CD4-positive, alpha-beta T cell treated with Interleukin-6 for 4 hours (primary cell): ENCODE measurements at places on chromosomes 4 and X.

GRCh38 chr4:62324215-62324614 lies 1124.1 kb downstream of the ADGRL3 start:
- DNase-seq = no peak

DNA sequence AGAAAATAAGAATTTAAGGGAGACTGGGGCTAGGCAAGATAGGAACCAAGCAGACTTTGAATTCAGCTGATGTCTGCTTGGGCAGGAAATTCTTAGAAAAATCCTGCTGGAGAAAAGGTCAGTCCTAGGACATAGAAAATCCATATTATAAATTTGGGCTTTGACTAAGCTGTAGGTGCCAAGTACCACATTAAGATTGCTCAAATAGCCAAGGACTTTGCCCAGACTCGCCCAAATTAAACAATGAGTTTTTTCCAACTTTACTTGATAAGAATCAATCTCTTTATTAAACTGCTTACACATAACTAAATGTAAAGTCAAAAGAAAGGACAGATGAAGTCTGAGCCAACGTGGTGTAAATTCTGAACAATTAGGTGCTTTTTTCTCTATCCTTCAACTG lies 95.4 kb downstream of the FUNDC1 start:
- DNase-seq = no peak

- no peak for DNase-seq
Observed at GRCh38 chr4:88623097-88623496, 30.8 kb downstream of the HERC3 start.

DNA sequence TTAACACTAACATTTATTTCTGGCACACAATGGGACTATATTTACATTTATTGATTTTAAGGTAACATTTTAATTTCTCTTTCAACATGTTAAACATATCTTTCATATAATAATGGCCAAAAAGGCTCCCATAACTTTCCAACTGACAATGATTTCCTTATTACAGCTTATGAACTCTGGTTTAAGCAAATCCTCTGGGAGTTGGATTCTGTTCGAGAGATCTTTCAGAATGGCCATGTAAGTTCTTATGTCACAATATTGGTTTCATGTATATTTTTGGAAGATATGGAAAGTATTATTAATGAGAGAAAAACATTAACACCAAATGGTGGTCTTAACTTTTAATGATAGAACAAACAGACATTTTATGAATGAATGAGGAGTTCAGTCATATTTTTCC lies 4.1 kb downstream of the TDO2 start:
- DNase-seq = no peak

DNA sequence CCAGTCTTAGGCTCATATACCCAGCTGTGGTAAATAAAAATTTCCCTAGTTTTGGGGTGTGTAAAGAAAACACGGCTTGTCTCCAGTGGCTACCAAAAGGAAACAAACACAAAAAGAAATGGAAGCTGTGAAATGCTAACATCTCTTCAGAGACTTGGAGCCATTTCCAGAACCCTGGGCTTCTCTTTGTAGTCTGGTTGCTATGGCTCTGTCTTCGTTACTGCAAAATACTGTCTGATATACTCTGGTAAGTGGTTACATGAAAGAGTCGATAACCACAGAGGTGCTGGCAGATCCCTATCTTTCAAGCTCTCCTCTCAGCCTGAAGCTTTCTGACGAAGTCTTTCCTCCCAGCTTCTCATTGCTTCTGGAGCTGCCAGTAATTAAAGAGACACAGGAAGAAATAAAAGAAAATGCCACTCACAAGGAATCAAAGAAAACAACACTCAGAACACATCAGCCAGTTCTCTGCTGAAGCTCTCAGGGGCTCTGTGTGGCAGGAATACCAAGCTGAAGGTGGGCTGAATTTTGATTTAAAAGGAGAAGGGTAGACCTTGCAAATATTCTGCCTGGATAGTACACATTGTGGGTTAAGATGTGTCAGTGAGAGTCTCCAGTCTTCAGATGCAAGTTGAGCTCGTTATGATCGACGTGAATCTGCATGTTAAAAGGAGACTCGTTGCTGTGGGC lies 107.6 kb upstream of the FAM9C start:
- DNase-seq = peak; percentile 57

GRCh38 chrX:21989384-21989783 lies 42.7 kb upstream of the PHEX start:
- DNase-seq = no peak

DNA sequence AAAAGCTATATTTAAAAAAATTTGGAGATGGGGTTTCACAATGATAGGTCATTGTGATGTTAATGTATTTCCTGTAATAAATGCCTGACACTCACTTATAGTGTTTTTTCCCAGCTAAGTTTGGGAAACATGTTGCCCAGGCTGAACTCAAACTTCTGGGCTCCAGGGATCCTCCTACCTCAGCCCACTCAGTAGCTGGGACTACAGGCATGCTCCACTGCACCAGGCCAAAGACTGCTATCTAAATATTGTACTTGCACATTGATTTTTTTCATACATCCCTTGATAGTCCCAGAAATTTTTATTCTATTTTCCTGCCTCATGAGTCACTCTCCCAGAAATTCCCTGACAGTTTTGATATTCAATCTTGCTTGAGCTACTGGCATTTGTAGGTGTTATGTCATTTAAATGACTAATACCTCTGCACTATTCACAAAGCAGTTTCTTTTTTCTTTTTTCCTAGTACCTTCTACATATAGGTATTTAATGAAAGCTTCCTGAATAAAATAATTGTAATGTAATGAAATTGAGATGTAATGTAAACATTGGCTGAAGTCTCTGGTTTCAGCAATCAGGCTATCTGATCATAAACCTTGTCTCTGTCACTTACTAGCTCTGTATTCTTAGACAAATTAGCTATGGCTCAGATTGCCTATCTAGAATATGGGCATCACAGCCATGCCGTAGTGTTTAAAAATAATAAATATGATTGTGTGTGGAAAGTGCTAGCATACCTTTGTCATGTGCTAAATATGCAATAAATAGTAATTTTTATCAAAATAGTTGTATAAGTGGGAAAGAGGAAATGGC lies 1973.0 kb upstream of the AGA start:
- no peak for DNase-seq

DNA sequence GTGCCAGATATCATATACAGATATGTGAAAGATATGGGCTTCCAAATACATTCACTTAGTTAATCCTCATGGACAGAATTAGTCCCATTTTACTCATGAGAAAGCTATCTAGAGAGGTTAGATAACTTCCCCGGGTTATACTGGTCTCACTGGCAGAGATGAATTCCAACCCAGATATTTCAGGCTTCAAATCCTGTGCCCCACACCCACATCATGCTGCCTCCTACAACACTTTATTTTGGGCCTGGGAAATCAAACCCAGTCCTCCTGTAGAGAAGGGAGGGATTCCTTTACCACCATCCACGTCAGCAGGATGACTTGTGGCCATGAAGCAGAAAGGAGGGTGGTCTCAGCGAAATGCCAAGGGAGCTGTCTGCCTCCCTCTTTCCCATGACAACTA lies 113.8 kb downstream of the ATP10D start:
- DNase-seq = no peak

GRCh38 chr4:3746701-3747580 lies 19.2 kb upstream of the ADRA2C start:
- no peak for DNase-seq

GRCh38 chr4:2103843-2104547 lies 44.9 kb downstream of the NAT8L start:
- DNase-seq = no peak

DNA sequence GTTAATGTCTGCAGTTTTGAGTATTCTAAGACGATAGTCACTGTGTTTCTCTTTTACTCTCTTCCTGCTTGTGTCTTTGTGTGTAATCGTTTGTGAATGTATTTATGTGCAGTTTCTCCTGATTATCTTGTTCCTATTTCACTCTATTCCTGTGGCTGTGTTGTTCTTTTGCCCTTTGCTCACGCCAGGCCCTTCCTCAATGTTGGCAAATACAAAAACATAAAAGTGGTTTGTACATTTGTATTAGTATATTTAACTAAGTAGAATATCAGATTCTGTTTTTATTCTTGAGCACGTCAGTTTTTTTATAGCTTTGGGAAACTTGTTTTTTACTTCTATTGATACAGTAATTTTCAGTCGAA lies 107.6 kb upstream of the BMPR1B start:
- no peak for DNase-seq

DNA sequence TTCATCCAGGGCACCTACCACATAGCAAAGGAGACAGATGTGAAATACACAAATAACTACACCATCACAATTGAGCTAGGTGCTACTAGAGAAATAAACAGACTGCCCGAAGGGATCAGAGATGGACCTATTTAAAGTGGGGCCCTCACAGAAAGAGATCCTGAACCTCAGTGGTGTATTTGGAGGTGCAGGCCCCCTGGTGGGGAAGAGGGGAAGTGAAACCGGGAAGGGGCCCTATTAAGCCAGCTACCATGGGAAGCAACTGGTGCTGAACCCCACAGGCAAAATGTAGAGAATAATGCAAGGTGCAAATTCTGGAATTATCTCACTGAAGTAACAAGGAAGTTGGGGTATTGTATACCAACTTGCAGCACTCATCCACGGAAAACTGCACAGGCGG lies 78.6 kb upstream of the FAM9A start:
- peak; percentile 27 for DNase-seq
